ENCODE measurements at places on chromosomes 3 and 15.
A peak's percentile ranks its signal among the peaks of the same experiment; 100 is the strongest.

DNA sequence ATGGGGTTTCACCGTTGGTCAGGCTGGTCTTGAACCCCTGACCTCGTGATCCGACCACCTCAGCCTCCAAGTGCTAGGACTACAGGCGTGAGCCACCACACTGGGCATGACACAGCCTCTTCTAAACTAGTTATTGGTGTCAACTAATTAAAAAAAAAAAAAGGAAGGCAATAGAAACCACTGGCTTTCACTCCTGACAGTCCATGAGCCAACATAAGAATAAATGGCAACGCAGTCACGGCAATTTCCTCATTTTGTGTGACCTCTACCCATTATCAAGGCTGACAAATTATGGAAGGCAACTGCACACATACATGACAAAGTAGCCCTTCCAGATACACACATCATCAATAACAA, 5.9 kb downstream of the ARHGEF3 start:
- no peak for DNase-seq

DNA sequence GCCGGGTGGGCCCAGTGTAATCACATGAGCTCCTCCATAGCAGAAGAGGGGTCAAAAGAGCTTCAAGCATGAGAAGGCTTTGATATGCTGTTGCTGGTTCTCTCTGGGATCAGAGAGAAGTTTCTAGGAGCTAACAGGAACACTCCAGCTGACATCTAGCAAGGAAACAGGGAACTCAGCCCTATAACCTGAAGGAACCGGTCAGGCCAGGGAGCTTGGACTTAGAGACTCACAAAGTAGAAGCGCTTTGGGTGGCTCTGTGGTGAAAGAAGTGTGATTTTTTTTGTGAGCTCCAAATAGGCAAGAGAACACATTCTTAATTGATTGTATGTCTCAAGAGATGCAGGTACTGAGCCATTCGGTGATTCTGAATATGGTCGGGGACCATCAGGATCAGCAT, 26.2 kb upstream of the EPHB1 start:
- DNase-seq, result no peak

- DNase-seq, result peak; percentile 31
These were observed 637 bp downstream of the CIP2A start for GRCh38 chr3:108588601-108589000.

- DNase-seq, result no peak
These were observed 1.1 kb upstream of the PYGO1 start for GRCh38 chr15:55589287-55589686.

DNA sequence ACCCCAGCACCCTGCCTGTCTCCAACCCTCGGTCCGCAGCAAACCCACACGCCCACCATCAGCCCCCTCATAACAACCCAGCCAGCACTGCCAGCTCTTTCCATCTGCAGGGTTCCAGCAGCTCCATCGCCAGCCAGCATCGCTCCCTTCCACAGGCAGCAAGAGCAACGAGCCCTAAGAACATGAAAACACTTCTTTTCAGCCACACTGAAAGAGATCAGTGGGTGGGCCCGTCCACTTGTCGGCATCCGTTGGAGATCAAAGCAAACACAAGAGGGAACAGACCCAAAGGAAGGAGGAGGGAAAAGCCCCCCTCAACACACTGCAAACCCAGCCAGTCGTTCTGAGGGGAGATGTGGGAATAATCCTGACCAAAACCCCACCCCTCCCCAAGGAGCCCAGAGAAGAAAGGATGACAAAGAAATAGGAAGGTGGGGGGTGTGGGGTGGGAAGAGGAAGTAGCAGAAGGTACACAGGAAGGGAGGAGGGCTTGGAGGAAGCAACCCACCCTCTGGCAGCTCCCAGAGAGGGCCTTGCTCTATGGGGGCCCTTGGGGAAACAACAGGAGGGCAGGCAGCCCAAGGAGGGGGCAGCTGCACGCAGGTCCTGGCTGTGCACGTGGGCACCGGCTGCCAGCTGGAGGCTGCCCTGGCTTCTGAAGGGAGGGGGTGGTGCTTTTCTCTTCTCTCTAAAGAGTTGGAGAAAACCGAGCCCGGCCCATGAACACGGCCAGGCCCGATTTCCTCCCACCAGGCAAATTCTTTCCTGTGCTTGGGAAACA, 473.6 kb upstream of the PROK2 start:
- no peak for DNase-seq

DNA sequence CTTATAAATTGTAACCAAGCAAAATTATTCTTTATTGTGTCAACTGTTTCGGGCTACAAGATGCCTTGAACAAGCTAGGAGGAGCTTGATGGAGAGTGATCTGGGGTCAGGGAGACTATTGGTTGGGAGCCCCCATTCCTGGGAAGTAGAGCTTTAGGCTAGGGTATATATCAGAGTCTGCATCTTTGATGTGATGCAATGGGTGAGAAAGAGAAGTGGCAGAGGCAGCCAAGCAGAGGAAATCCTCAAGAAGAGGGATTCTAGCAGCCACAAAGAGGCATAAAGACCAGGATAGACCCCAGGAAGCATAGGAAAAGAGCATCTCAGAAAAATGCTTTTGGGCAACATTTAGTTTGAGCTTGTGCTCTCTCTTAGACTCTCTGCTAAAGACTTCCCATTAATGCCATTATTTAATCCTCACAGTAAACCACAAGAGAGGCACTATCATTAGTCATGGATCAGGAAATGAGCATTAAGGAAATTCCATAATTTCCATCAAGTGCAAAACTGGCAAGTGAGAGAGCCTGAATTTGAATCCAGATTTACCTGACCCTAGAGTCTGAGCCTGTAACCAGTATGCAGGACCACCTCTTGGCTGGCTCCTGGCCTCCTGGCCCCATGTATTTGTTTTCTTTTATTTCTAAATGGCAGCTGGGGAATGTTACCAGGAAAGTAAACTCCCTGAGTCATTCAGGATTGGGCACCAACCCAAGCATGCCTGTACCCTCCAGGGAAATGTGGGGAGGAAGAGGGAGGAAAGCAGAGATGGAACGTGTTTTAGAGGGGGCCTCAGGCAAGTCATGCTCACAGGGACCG, 118.7 kb downstream of the RPL22L1 start:
- DNase-seq, result peak; percentile 61

GRCh38 chr3:193552923-193553322, 1.8 kb downstream of the ATP13A4 start:
- DNase-seq, result no peak

DNA sequence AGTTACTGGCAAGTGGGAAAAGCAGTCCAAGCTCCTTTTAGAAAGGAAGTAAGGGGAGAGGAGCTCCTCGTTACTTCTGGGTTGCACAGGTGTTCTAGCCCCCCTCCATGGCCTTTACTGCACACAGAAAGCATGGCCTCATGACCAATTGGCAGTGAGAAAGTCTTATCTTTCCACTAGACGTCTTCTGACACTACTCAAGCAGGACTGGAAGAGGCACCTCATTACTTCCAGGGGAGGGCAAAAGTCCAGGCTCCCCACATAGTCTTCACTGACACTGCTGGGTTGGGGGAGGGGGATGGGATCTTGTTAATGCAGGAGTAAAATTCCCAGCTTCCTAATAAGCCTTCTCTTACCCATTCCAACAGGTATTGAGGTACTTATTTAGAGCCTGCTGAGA, 27.6 kb upstream of the TM2D3 start:
- DNase-seq, result no peak

DNA sequence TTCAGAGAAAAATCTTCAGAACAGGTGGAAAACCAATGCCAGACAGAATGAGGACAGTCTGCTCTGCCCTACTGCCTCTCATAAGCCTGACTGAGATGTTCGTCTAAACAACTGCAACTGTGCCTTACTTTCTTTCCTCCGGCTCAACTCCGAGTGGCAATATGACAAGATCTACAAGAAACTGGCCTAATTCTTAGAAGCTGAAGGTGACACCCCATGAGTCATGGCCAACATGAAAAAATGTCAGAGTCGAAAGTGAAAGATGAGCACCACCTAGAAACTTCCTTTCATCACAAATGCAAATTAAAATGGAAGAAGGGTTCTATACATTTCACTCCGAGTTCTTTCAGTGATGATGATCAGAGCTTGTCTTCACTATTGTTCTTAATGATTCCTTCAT, 12.9 kb downstream of the PCYT1A start:
- DNase-seq, result no peak

DNA sequence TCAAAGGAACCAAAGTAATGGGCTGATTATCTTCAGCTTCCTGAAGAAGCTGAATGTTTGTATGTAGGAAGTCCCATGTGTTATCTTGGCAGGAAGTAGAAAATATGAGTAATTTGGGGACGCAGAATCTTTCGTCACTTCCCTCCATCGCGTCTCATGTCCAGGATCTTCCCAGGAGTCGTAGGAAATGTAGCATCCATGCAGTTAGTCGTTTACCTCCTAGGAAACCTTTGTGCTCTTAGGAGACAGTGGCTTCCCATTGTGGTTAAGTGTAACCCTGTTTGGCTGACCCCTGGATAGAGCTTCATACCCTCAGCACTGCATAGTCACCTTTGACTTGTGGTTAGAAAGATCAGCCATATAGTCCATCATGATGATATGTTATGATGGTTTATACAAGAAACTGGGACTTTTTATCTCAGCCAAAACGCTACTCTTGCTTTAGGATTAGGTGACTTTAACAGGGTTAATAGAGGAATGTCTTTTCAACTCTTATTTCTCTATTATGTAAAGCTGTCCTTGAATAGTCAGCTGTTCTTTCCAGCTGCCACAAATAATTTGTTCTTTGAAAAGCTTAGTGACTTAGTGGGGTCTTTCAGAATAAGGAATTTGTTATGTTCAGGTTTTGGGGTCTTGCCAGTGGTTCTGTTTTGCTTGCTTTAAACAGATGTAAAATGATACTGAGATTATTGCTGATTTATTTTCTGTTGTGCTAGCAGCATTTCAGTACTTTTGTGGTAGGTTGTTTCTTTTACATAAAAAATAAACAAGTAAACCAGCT, 92.2 kb downstream of the KLHL25 start:
- peak; percentile 5 for DNase-seq

DNA sequence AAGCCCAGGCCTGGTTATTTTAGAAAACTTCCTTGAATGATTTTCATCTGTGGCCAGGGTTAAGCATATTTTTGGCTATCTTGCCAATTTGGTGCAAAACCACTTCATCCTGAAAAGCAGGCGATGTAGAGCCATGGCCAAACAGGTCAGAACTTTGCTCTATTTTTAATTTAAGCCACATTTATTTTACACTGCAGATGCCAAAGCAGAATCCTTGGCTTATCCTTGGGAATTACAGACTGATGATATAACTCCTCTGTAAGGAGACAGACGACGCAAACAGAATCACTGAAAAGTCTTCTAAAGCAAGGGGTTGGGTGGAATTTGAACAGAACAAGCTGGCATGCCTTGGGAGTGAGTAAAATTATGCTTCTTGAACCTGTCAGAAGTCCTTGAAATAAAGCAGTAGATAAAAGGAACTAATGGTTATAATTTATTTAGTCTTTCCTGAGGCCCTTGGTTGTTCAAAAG, 121.9 kb downstream of the CHST2 start:
- DNase-seq, result no peak
